ENCODE measurements at places on chromosomes 5 and 9. TPM values are rescaled to one million over a fixed set of nuclear protein-coding genes. Genes with fewer than 3 reads are reported as not detected.
A peak's percentile ranks its signal among the peaks of the same experiment; 100 is the strongest.

ENTPD2 gene
- 5.5 TPM for polyA plus RNA-seq

DNA sequence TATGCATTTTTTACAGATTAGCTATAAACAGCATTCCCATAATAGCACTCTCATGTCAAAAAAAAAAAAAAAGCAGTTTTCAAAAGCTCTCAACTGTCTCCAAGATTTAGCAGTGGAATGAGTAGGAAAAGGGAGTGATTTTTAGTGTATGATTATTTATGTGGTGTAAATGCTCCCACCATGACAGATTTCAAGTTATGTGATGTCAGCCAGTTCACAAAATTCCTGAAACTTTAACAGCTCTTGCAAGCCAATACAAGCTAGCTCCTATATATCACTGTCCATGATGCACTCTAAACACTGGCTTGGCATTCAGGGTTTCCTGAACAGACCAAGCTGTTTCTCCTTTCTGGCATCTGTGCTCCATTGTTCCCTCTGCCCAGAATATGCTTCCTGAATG lies 7.9 kb upstream of the ANKDD1B start:
- no peaks in the 10 kb centered on the region for H3K27me3 ChIP-seq
- peaks cover 3% of the 10 kb centered on the region for H3K4me1 ChIP-seq
- H3K27ac ChIP-seq, result no peak overlapping the region
- no peaks in the 10 kb centered on the region for H3K36me3 ChIP-seq
- DNase-seq, result peak; percentile 32

DNA sequence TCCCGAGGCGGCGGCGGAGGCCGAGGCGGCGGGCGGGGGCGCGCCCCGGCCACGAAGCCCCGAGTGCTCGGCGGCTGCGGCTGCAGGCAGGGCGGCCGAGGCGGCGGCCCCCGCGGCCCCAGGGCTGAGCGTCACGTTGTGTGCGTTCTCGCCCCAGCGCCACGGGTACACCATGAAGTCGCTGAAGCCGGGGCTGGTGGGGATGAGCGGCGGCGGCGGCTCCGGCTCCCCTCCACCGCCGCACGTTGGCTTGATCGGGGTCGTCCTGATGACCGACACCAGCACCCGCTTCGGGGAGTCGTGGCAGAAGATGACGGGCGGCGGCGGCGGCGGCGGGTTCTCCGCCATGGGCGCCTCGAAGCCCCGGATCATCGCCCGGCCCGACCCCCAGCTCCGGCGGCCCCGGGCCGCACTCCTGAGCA lies 498 bp downstream of the ZNF367 start:
- peak overlapping the region; percentile 61 for H3K4me3 ChIP-seq
- peak; percentile 88 for DNase-seq
- peaks cover 20% of the 10 kb centered on the region for H3K4me1 ChIP-seq
- no peaks in the 10 kb centered on the region for H3K36me3 ChIP-seq
- H3K27ac ChIP-seq, result peak overlapping the region; percentile 71

GRCh38 chr5:82561797-82562196 lies 283.6 kb upstream of the RPS23 start:
- H3K4me1 ChIP-seq, result no peaks in the 10 kb centered on the region
- no peaks in the 10 kb centered on the region for H3K27me3 ChIP-seq
- H3K4me3 ChIP-seq, result no peak overlapping the region

DNA sequence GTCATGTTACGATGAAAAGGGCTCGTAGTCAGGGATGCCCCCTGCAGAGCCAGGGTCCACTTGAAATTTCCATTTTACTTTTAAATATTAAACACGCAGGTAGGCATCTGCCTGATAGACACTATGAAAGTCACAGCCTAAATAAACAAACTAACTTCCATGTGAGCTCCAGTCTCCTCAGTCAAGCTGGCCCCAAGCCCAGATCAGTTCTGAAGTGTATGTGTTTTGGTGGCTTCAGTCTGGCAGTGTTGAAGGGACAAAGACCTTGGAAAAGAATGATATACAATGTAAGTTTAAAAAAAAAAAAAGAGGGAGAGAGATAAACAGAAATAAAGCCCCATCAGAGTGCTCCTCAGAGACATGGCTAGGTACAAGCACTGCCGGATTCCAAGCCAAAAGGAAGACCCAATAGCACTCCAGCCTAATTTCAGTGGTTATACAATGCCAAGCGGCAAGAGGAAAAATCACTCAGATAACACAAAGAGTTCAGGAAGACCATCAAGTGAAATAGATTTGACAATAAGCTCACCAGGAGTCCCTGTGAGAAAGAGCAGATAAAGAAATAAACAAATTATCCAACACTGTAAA lies 181.0 kb downstream of the BNC2 start:
- H3K27me3 ChIP-seq, result no peaks in the 10 kb centered on the region
- H3K27ac ChIP-seq, result peak overlapping the region; percentile 47
- no peaks in the 10 kb centered on the region for H3K4me1 ChIP-seq
- no peaks in the 10 kb centered on the region for H3K36me3 ChIP-seq
- no peak overlapping the region for H3K4me3 ChIP-seq
- no peak for DNase-seq
